ENCODE measurements at places on chromosomes 1 and 21.

- no peak for DNase-seq
Observed at GRCh38 chr21:37571442-37571841, 204.9 kb downstream of the DYRK1A start.

- DNase-seq = no peak
Observed at GRCh38 chr1:203129501-203130231, 2.1 kb downstream of the ADORA1 start.

- DNase-seq = no peak
Observed at GRCh38 chr21:39217356-39218081, 34.3 kb upstream of the PSMG1 start.

DNA sequence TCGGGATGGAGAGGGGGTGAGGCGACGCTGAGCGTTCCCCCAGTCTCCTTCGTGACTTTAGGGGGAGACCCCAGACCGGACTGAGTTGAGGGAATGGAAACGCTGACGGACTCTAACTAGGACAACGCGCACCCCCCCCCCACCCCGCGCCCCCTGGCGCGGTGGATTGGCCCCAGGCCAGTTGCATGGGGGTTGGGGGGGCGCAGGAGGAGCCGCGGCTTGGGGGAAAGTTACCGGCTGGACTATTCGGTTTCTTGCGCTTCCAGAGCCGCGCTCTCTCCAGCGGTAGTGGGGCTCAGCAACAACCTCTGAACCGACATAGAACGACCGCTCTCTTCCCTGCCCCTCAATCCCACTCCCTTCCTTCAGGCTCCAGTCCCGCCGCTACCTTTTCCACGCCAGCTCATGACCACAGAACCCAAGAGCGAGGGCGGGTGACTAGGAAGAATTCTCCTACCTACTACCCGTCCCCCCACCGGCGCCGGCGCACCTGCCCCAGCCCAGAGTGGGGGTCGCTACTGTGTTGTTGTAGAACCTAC, 694 bp downstream of the ZBTB7B start:
- no peak for DNase-seq

DNA sequence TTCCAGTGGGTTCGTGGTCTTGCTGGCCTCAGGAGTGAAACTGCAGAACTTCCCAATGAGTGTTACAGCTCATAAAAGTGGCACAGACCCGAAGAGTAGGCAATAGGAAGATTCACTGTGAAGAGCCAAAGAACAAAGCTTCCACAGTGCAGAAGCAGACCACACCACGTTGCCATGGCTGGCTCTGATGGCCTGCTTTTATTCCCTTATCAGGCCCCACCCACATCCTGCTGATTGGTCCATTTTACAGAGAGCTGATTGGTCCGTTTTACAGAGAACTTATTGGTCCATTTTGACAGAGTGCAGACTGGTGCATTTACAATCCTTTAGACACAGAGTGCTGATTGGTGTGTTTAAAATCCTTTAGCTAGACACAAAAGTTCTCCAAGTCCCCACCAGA, 131.4 kb upstream of the CHRM3 start:
- DNase-seq = no peak

GRCh38 chr1:167714098-167714438, 7.7 kb upstream of the MPZL1 start:
- DNase-seq = no peak

GRCh38 chr1:82706741-82707140, 906.0 kb downstream of the ADGRL2 start:
- no peak for DNase-seq

DNA sequence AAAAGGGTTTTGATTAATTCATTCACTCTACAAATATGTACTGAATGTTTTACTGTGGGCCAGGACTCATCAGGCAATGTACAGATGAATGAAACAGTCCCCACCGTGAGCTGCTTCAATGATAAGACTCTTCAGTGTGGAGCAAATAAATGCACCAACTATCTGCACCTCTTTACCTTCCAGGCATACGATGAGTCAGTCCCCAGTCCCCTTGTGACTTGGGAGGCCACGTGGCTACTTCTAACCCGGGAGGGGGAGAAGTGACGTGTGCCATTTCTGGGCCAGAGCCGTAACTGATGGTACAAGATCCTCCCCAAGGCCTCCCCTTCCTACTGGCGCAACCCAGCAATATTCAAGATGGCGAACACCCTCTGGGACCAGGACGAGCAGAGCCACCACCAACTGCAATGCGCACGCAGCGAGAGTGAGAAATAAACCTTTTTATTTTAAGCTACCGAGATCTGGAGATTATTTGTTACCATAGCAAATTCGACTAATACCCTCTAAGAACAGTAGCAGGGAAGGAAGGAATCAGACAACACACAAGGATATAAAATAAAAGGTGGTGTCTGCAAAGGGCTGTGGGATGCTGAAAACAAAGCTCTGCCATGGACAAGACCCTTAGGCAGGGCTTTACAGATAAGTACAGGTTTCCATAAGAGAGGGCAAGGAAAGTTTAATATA, 74.5 kb downstream of the NPHP4 start:
- DNase-seq = no peak

DNA sequence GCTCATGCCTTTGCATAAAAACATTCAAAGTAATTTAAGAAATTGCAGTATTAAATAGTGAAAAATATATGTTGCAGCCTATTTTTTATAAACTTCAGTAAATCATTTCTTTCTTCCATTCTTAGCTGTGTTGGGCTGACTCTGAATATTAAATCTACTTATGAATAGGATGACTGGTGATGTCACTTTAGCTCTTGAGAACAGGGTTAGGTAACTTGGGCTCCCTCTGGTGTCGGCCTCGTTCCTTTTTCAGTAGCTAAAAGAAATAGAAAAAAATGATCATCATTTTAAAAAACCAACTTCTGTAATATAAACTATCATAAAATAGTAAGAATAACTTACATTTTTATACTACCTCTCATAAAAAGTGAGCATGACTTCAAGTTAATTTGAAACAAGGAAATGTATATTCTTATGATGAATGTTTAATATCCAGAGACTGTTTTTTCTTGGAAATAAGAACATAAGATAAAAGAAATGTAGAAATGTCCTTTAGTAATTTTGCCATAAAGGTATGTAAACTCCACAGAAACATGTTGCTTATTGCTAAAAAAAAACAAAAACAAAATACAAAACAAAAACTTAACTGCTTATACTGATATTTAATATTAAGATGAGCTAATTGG, 26.8 kb upstream of the NCAM2 start:
- DNase-seq = peak; percentile 29

GRCh38 chr1:204530932-204531331, 14.7 kb downstream of the MDM4 start:
- DNase-seq = no peak

DNA sequence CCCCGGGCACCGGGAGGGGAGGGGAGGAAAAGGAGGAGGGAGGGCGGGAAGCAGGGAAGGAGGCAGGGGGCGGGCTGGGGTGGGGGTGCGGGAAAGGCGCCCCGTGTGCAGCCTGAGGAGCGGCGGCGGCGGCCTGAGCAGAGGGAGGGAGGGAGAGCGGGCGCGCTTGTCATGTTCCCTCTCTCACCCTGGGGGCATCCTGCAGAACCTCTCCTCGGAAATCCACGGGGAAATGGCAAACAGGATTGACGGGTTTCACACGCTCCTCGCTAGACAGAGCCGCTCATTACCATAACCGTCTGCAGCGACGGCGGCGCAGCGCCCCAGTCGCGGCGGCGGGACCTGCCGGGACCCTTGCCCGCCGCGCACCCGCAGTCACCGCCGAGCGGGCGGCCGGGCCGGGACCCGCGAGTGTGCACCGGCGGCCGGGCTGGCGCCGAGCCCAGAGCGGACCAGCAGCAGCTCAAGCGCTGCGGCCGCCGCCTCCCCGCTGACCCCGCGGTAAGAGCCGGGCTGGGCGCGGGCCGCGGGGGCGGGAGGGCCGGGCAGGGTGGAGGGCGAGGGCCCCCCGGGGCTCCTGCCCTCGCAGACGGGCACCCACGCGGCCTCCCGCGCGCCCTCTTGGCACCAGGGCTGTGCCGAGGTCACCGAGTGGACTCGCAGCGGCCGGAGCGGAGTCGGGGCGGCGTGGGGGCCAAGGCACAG, at the start of gene SERTAD4:
SERTAD4 (plus strand) TSS at position 286 of the 705 bp plus-strand sequence. CDS start 5,165 bp downstream, outside the sequence.
- no peak for DNase-seq

- no peak for DNase-seq
Observed at GRCh38 chr1:52209429-52209828, 67.5 kb downstream of the ZFYVE9 start.

DNA sequence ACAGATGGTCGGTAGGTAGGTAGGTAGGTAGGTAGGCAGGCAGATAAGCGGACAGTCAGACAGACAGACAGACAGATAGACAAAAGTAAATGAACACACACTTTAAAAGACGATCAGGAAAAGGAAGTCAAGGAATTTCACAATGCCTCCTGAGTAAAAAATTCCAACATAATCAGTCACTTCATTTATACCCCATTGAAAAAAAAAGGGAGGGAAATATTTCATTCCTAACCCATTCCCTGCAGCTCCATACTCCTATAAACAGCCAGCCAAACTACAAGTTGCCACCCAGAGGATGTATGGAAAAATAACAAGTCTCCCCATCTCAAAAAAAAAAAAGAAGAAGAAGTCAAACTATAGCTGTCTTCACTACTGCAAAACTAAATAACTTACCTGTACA, 43.4 kb downstream of the ZZZ3 start:
- DNase-seq = no peak

DNA sequence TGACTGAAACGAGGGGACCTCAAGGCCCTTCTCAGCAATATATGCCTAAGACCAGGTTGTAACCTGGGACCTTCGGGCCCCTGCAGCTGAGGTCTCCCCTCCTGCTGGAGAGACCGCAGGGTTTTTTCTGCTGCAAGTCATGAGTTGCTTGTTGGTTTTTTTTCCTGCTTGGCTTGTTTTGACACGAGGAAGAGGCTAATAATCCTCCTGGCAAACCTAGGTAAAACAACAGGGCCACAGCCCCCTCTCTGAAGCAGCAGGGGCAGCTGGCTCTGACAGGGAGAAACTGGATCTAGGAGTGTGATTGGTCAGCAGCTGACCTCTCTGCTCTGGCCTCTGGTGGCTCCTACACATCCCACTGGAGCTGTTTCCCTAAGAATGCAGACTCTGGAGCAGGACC, 69.0 kb downstream of the CD34 start:
- DNase-seq = no peak

- no peak for DNase-seq
Observed at GRCh38 chr1:213162862-213163261, 111.8 kb downstream of the RPS6KC1 start.

GRCh38 chr1:197838836-197839235, 63.6 kb upstream of the DENND1B start:
- DNase-seq = no peak

- DNase-seq = no peak
Observed at GRCh38 chr1:91556556-91556955, 55.9 kb downstream of the CDC7 start.

DNA sequence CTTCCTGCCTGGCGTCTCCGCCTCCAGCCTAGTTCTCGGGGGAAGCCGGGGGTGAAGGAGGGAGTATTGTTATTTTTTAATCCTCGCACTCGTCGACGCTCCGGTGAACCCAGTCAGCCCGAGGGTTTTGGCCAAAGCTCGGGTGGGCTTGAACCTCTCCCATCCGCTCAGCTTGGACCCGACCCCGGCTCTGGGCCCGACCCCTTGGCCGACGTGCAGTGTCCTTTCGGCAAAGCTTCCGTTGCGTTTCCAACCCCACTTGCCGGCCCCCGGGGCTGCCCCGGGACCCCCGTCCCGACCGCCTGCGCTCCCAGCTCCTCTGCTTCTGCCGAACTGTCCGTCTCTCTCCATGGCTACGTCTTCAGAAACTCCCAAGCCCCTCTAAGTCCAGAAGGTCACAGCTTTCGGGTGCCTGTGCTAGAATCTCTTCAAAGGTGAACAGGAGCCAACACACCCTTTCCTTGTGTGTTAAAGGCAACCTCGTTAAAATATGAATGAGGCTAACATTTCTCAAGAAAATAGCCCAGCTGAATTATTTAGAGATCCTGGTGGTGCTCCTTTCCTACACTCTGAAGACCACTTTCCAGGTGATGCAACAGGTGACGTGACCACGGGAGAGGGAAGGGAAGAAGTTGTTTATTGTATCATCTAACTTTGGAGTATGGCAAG, 647 bp downstream of the DESI2 start:
- no peak for DNase-seq

- DNase-seq = no peak
Observed at GRCh38 chr1:25885602-25886001, 10.1 kb upstream of the PAQR7 start.

- DNase-seq = no peak
Observed at GRCh38 chr1:199292896-199293295, 654.1 kb downstream of the PTPRC start.

DNA sequence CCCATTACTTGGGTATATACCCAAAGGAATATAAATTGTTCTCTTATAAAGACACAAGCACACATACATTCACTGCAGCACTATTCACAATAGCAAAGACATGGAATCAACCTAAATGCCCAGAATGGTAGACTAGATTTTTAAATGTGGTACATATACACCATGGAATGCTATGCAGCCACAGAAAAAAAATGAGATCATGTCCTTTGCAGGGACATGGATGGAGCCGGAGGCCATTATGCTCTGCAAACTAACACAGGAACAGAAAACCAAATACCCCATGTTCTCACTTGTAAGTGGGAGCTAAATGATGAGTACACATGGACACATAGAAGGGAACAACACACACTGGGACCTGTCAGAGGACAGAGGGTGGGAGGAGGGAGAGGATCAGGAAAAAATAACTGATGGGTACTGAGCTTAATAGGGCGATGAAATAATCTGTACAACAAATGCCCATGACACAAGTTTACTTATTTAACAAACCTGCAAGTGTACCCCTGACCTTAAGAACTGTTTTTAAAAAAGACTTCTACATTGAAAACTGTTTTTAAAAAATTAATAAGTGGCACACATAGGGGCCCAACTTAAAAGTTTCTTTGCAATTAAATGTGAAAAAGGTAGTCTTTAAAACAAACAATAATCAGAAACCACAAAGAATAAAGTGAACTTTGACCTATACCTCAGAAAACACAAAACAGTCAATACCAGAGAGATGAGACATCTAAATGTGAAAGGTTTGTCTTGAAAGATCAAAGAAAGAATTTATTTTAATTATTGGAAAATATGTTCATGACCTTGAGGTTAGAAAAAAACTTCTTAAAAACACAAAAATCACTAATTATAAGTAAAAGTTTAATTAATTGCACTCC, 75.2 kb downstream of the CDC42BPA start:
- DNase-seq = no peak

DNA sequence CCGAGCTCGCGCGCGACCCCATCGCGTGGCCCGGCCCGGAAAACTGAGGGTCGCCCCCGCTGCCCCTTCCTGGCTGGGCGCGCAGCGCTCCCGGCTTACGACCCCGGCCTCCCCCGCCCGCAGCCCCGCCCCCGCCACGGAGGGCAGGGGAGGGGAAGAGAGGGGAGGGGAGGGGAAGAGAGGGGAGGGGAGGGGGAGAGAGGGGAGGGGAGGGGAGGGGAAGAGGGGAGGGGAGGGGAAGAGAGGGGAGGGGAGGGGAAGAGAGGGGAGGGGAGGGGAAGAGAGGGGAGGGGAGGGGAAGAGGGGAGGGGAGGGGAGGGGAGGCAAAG, 6.7 kb upstream of the ANKRD65 start:
- no peak for DNase-seq

- DNase-seq = no peak
Observed at GRCh38 chr1:8463144-8463927, 145.4 kb downstream of the SLC45A1 start.

- no peak for DNase-seq
Observed at GRCh38 chr1:206834711-206835110, 30.7 kb upstream of the IL20 start.
